Suprapubic skin (tissue), 4 donors: ENCODE measurements at places on chromosomes 6 and 20. TPM values are rescaled to one million over a fixed set of nuclear protein-coding genes. Genes with fewer than 3 reads are reported as not detected.
A peak's percentile ranks its signal among the peaks of the same experiment; 100 is the strongest.

GRCh38 chr6:30075790-30076732 lies 492 bp upstream of the RNF39 start:
- no peak for DNase-seq

The ZC2HC1B gene
- not detected for total RNA-seq

The AVP gene
- not detected for total RNA-seq

The OR2H1 gene
- total RNA-seq = not detected

GRCh38 chr6:116025405-116025804 lies 35.3 kb downstream of the FRK start:
- no peak for DNase-seq

- no peak for DNase-seq
These were observed 512.7 kb upstream of the JAG1 start for GRCh38 chr20:11186301-11187008.

GRCh38 chr6:2523061-2523460 lies 227.7 kb downstream of the MYLK4 start:
- DNase-seq = no peak

The CALHM5 gene
- 1.1 TPM for total RNA-seq

- no peak for DNase-seq
These were observed 84.1 kb downstream of the GINS1 start for GRCh38 chr20:25491446-25492038.

GRCh38 chr6:45743028-45743615 lies 272.5 kb downstream of the CLIC5 start:
- DNase-seq = no peak

DNA sequence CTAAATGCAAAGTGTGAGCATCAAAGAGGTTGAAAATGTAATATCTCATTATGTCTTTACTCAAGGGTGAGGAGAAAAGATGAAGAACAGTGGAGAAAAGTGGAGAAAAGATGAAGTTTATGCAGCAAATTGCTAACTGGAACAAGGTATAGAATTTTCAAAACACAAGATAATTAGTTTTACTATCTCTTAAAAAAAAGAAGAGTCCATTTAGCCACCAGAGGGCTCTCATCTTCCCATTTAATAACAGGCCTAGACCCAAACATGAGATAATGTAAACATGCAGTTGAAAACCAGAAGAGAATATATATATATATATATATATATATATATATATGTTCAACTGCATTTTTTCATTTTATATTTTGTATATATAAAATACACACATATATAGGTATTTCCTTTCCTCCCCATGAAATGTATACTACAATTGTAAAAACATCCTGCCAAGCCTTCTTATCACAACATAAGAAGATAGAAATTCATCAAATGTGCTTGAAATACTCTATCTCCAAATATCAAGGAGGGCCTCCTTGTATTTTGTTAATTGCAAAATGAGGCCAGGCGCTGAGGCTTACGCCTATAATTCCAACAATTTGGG lies 78.4 kb downstream of the ADTRP start:
- DNase-seq = no peak

The SYNGAP1 gene
- total RNA-seq = 13.9 TPM

DNA sequence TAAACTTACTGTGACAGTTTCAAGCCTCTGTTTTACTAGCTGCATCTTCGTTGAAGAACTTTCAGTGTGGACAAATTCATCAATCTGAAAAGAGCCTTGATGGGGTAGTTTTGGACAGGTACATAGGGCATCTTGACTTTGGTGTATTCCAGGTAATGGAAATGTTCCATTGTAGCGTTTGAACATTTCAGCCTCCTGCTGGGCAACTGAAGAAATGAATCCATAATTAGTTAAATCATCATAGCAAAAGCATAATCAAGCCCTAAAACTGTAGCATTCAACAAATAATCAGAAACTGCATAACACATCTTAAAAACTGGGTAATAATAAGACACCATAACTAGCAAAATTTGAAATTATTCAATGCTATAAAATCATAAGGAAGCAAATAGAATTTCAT lies 86.2 kb downstream of the AHI1 start:
- DNase-seq = no peak

DNA sequence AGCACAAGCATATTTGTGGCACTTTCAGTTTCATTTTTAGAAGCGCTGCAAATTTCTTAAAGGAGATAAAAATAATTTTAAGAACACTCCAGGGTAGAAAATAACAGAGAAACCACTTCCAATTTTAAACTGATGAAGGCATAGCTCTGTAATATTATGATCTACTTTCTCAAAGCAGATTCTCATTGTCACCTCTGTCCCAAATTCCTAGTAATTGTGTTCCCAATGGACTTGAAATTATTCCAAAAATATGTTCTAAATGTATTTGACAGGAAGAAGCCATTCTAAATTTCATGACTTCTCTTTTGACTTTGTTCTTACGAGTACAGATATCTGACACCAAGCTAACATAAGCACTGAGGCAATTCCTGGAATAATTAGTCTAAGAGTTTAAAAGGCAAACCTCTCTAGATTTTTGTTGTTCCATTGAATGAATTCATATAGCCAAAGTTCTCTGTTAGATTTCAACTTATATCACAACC lies 140.2 kb upstream of the CARMIL1 start:
- no peak for DNase-seq

DNA sequence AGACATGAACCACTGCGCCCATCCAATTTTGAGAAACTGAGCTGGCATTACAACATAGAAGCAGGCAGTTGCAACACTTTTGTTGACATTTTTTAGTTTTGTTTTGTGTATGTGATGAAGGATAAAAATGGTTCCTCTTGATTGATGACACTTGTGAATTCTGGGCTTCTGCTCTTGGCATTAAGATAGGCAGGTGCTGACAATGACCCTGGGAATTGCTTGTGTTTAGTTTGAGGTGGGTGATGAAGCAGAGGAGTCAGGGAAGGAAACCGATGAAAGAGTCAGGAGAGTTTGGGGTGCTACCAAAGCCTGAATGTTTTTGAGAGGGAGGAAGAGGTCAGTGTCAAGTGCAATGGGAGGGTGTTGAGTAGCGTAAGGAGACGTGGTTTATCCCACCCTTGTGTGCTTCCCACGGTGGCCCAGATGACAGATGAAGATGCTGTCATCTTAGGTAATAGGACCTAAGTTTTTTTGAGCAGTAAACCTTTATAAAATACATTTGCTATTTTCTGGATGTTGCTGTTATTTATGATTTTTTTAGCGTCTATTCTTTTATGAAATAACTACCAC lies 19.4 kb downstream of the CDS2 start:
- DNase-seq = no peak

- no peak for DNase-seq
These were observed 252.2 kb downstream of the ADGB start for GRCh38 chr6:146850981-146851380.

GRCh38 chr20:58457083-58457695 lies 58.0 kb downstream of the APCDD1L start:
- no peak for DNase-seq

The XPO5 gene
- total RNA-seq = 33.4 TPM

DNA sequence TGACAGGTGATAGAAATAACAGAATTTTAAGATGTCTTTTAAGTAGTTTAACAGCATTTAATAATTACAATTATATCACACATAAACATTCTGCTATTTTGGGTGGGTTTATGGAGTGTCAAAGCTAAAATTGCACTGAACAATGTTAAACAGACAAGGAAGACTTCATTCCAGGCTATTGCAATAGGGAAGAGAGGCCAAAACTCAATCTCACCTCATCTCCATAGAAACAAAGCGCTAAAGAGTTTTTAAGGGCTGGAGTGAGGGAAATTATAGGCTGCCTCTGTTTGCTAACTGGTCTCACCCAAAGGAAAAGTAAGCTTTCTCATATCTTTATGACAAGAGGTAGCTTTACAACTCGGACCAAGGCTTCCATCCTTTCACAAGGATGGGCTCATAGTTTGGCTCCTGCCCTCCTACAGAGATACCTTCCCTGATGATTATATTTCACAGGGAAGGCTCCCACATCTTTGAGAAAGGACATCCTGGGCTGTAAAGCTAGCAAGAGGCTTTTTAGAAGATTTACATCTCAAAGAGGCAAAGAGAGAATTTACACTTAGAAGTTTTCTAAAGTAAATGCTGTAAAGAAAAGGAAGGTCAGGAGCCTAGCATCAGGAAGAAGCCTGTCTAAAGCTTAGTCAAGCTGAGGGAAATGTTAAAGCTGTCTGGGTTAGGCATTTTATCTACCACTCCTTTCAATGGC lies 350.2 kb upstream of the IMPG1 start:
- no peak for DNase-seq

The GNMT gene
- not detected for total RNA-seq

GRCh38 chr20:23686046-23686750 lies 2.6 kb downstream of the CST4 start:
- no peak for DNase-seq

DNA sequence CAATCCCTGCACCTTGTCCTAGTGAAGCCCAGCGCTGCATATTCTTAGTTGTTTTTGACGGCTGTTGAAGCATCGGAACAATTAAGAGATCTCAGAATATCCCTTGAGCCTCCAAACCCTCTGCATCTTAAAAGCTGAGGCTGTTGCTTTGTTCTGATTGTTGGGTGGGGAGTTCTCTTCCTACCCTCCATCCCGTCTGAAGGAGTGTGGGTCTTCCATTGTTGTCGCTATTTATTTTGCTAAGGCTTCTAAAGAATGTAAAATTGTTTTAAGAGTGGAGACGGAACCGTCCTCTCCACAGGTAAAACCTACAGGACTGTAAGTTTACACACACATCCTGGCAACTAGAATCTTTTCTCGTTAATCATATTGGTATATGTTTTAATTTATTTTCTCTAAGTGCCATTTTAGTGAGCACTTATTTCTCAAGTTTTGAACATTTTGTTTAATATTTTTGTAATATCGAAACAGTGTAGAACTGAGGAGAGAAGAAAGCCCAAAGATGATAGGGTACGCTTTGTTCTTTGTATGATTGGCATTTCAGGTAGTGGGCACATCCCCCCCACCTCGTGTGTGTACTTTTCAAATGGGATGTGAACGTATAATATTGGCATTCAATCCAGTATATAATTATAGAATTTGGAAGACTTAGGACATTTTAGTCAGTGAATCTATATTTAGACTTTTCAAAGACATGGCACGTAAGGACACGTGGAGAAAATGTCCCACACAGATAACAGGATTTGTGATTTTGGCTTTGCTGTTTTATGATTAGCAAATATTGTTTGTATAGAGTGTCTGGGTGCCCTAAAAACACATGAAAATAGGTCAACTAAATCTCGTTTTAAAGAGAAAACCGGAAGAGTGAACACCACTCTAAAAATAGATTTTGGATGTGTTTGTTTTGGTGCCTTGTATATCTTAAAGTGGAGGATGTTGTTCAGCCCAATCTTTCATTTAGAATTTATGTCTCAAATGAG lies 1.3 kb downstream of the RNF146 start:
- no peak for DNase-seq

GRCh38 chr6:159529934-159530333 lies 163.1 kb downstream of the SOD2 start:
- no peak for DNase-seq

The ZC3H12D gene
- total RNA-seq = 0.62 TPM

DNA sequence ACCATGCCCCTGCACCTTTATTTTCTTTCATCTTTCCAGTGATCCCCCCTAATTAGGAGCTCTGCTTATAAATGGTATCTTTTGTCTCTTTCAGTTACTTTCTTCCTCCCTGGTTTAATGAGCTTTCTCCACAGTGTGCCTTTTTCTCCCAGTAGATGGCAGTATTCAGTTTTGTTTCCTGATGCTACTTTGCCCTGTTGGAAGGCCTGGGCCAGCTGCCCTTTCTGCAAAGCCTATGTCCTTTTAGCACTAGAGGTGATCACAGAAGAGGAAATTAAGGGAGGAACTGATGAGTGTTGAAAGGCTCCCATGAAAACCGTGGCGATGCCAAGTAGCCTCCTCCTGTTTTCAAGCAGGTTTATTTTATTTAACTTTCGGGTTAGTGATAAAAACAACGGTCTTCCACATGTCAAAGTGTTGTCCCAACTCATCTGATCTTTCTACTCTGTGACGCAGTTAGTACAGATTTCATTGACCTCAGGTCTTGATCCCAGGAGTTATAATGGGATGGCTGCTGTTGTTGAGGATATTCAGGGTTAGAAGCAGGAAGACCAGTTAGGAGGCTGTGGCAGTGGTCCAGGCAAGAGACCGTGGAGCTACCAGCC lies 184.2 kb upstream of the BMP2 start:
- DNase-seq = no peak

GRCh38 chr6:91161246-91161645 lies 574.4 kb upstream of the MAP3K7 start:
- no peak for DNase-seq

DNA sequence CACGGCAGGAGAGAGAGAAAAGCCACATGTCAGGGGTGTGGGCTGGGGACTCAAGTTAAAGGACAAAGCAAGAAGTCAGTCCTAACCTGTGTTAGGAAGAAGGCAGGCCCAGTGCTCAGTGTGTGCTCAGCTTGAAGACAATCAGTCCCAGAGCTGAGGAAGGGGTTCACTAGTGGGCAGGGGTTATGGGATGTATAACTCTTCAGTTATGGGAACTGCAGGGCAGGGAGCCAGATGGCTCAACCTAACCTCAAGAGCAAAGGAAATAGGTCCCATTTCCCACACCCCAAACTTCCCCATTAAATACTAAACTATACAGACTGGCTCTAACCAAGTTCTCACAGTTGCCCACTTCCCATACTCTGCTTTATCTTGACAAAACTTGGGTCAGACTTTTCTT lies 7.4 kb upstream of the SSTR4 start:
- no peak for DNase-seq

- DNase-seq = peak; percentile 59
These were observed 15.5 kb downstream of the DYNLRB1 start for GRCh38 chr20:34531608-34532265.

The LRRC73 gene
- total RNA-seq = 0.34 TPM

DNA sequence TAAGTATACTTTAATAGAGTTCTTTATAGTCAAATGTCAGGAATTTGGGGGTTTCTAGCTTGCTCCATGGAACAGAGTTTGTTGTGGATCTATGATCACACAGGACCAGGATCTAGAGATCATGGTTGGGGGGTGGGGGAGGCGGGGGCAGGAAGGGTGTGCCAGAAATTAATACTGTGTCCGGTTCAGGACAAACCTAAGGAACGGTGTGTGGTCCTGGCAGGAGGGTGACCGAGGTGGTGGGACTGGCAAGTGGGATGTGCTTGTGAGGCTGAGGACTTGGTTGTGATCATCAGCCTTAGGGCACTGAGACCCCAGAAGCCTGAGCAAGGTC lies 27.9 kb downstream of the GSTA3 start:
- DNase-seq = no peak

DNA sequence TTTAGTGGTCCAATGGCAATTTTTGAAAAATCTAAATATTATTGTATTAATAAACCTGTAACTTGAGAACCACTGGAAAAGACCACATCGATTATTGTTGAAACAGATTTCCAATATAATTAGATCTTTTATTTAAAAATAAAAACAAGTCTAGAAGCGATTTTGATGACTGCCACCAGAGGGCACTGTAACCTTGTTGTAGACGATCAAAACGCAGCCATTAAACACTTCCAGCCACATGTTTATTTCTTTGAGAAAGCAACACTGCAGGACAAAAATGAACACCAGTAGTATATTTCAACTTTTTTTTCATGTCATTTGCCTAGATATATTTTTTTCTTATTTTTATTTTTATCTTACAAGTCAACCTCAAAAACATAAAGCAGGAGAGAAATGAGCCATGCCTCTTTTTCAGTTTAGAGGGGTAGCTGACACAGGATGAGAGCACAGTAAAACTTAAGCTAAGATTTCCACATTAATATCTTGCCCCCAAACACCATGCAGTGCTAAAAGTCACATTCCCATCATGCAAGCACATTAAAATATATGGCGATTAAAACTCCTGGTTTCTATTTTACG lies 115.4 kb downstream of the OPRM1 start:
- DNase-seq = peak; percentile 67

GRCh38 chr20:60123652-60124051 lies 165.4 kb downstream of the CDH26 start:
- no peak for DNase-seq

GRCh38 chr20:1945134-1945618 lies 48.7 kb downstream of the PDYN start:
- peak; percentile 87 for DNase-seq

The CD40 gene
- 12.9 TPM for total RNA-seq
